Cardiac septum (tissue), 1 donor: ENCODE measurements at places on chromosomes 4 and X.

GRCh38 chrX:790041-790506, 159.5 kb downstream of the SHOX start:
- DNase-seq: no peak

DNA sequence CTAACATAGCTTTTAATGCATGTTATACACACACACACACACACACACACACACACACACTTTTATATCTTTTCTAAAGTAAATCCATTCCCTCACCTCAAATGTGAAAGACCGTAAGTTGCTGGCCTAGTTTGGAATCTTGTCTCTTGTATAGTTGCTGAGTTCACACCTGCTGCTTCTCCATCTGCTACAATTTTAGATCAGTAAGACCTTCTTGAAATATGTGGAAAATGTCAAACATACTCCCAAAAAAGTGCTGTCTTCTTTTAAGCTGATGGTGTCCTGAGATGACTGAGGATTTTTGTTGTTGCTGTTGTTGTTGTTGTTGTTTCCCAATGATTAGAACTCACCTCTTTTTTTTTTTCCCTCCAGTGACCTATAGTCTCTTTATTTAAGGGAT, 121.3 kb downstream of the SNCA start:
- DNase-seq: no peak

DNA sequence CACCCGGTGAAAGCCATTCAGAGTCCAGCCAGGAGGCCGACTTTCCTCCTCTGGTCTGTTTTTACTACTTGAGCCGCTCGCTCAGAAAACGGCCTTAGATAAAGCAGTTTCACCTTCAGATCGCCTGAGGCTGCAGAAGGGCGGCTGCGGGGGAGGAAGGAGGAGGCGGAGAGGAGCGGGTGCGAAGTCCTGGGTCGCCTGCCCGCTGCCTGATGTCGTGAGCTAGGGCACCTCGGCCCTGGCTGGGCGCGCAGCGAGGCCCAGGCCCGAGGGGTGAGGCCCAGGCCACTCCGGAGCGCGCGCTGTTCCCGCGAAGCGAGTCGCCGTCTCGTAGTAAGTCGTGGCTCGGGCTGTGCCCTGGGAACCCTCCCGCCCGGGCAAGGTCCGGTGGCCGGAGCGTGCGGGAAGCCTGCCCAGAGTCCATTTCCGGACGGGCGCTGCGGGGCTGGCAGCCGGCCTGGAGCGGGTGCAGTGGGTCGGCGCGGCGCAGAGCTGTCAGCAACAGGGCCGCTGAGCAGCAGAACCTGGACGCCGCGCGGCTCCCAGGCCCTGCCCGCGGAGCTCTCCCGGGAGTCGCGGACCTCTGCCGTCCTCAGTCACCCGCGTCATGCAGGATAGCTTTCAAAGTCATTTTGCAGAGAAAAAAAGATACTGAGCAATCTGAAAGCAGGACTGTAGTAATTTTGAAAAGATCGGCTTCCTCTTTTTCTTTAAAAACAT, 18.6 kb downstream of the TRIM2 start:
- peak; percentile 80 for DNase-seq

DNA sequence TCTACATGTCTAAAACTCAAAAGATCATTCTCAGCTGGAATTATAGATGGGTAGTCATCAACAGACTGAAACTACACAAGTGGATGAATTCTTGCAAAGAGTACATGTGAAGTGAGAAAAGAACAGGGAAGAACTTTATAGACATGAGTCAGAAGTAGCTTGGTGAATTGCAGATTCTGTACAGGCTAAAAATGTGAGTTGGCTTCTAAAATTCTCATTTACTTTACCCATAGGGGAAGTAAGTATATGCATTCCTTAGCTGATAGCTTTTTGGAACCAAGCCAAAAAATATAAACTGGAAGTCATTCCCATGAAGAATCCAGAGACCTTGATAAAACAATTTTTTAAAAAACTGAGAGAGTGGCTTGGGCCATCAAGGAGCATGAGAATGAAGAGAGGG, 584.2 kb upstream of the FTHL17 start:
- no peak for DNase-seq

GRCh38 chr4:159158985-159159384, 56.1 kb downstream of the RAPGEF2 start:
- DNase-seq: no peak

GRCh38 chr4:139774759-139775487, 109.3 kb downstream of the MGST2 start:
- no peak for DNase-seq

DNA sequence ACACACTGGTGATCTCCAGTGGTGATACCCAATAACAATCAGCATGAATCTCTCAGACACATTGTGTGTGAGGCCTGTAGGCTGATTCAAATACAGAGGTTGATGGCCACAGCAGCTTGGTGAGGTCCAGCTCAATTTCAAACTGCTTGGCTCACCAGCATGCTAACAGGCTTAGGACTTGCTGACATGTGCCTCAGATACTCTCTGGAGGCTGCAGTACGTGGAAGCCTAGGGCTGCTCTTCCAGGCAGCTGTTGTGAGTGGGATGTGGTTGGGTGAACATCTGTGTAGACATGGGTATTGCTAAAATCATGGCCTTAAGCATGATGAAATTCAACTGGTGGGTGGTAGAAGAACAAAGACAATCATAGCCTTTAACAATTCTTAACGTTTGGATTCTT, 4.3 kb downstream of the CXCL9 start:
- no peak for DNase-seq

DNA sequence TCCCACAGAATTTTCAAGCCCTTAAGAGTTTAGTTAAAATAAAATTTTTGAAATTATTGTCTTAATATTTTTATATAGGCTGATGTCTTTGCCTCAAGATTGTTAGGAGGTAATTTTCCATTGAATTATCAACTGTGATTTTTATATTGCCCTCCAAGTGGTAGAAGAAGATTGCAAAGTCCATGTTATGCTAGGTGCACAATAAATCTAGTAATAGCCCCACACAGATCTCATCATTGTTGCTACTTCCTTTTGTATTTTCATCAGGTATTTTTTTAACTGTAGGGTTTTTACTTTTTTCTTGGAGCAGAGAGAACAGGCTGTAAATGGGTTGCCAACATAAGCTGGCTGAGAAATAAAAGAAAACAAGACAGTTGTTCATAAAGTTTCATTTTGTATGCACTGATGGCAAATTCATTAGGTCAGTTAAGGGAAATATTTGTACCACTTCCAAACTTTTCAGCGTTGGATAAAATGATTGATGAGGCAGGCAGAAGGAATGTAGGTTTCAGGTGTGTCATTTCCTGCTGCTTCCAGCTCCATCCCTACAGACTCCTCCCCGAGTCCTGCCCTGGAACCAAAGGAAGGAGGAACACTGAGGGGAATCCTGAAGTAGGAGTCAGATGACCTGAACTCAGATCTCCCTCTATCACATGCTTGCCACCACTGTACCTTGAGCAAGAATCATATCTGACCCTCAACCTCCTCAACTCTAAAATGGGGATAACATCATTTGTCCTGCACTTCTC, 105.5 kb downstream of the PRRG1 start:
- DNase-seq: no peak

- no peak for DNase-seq
Measured at GRCh38 chrX:88613338-88613737, 133.7 kb upstream of the CPXCR1 start.

- DNase-seq: no peak
Measured at GRCh38 chr4:159021597-159022385, 81.1 kb upstream of the RAPGEF2 start.

DNA sequence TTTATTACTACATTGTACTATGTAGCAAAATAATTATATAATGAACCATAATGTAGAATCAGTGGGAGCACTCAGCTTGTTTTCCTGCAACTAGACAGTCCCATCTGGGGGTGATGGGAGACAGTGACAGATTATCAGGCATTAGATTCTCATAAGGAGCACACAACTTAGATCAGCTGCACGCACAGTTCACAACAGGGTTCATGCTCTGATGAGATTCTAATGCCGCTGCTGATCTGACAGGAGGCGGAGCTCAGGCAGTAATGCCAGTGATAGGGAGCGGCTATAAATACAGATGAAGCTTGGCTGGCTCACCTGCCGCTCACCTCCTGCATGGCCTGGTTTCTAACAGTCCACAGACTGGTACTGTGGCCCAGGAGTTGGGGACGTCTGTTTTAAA, 199.2 kb downstream of the MAB21L2 start:
- no peak for DNase-seq

GRCh38 chr4:991451-992296, 1.5 kb downstream of the SLC26A1 start:
- DNase-seq: no peak
